ENCODE measurements at places on chromosomes 6 and 20.

- no peak overlapping the region for H3K27ac ChIP-seq
- no peak overlapping the region for H3K4me3 ChIP-seq
- H3K36me3 ChIP-seq: peaks cover 36% of the 10 kb centered on the region
- peaks cover 30% of the 10 kb centered on the region for H3K4me1 ChIP-seq
- no peaks in the 10 kb centered on the region for H3K27me3 ChIP-seq
Measured at GRCh38 chr20:63733117-63733516, 3.3 kb upstream of the LIME1 start.

- H3K4me3 ChIP-seq: no peak overlapping the region
- no peak overlapping the region for H3K27ac ChIP-seq
- no peaks in the 10 kb centered on the region for H3K27me3 ChIP-seq
- no peaks in the 10 kb centered on the region for H3K4me1 ChIP-seq
- no peaks in the 10 kb centered on the region for H3K36me3 ChIP-seq
- DNase-seq: no peak
Measured at GRCh38 chr20:8811801-8812594, 256.9 kb upstream of the PLCB4 start.

DNA sequence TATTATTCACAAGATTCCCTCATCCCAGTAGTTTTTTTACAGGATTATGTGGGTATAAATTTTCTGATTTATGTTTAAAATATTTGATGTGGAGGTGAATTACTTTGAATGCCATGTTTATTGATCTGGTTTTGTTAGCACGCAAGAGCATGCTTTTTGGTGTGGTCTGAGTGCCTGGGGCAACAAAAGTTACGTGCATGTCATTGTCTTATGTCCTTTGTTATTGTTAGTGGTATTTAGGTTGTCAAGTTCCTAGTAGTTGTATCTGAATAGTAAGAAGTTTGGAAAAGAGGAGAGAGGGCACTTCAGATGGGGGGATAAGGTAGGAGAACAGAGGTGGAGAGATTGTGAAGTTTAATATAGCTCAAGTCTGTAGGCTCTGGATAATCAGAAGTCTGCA lies 95.0 kb downstream of the ATRN start:
- H3K36me3 ChIP-seq: peaks cover 20% of the 10 kb centered on the region
- no peaks in the 10 kb centered on the region for H3K27me3 ChIP-seq
- no peak overlapping the region for H3K27ac ChIP-seq
- no peak overlapping the region for H3K4me3 ChIP-seq

DNA sequence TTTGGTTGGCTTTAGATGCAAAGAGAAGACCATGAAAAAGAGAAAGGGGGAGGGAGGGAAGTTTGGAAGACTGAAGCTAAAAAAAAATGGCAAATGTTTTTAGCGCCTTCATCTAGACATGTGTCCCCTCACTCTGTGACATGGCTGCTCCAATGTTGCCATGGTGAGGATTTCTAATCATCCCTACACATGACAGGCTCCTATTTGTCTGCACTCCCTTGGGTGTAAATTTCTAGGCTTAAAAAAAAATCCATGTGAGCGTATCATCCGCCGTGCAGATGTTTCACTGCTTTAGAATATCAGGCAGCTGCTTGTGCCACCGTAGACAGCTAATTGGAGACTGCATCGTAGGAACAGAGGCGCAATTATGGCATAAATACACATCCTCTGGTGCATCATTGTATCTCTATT lies 761.1 kb upstream of the MMS22L start:
- H3K4me1 ChIP-seq: no peaks in the 10 kb centered on the region
- H3K4me3 ChIP-seq: no peak overlapping the region
- no peaks in the 10 kb centered on the region for H3K36me3 ChIP-seq
- H3K27me3 ChIP-seq: no peaks in the 10 kb centered on the region
- no peak overlapping the region for H3K27ac ChIP-seq

GRCh38 chr6:166768761-166769160 lies 141.7 kb upstream of the RPS6KA2 start:
- no peak overlapping the region for H3K4me3 ChIP-seq
- no peak overlapping the region for H3K27ac ChIP-seq
- no peaks in the 10 kb centered on the region for H3K36me3 ChIP-seq

GRCh38 chr6:90406142-90406794 lies 109.6 kb upstream of the BACH2 start:
- H3K36me3 ChIP-seq: peaks cover 7% of the 10 kb centered on the region
- H3K4me1 ChIP-seq: peaks cover 41% of the 10 kb centered on the region
- peak overlapping the region; percentile 94 for H3K27ac ChIP-seq

DNA sequence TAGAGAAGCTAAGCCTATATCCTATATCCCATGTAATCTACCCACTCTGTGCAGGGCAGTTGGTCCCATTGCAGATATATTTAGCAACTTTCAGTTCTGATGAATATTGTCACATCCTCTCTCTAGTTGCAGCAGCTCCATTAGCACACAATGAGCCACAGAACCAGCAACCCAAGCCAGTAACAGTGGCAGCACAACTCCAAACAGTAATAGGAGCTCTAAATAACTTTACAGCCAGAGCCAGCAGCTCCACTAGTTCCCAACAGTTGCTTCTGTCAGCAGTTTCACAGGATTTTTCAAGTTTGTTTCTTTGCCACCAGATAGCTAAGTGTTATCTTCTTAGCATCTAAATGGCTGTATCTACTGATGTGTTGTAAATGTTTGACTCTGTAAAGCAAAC lies 490.8 kb downstream of the HTR1B start:
- H3K36me3 ChIP-seq: no peaks in the 10 kb centered on the region
- no peak for DNase-seq
- no peaks in the 10 kb centered on the region for H3K4me1 ChIP-seq
- H3K27ac ChIP-seq: no peak overlapping the region
- H3K27me3 ChIP-seq: no peaks in the 10 kb centered on the region

DNA sequence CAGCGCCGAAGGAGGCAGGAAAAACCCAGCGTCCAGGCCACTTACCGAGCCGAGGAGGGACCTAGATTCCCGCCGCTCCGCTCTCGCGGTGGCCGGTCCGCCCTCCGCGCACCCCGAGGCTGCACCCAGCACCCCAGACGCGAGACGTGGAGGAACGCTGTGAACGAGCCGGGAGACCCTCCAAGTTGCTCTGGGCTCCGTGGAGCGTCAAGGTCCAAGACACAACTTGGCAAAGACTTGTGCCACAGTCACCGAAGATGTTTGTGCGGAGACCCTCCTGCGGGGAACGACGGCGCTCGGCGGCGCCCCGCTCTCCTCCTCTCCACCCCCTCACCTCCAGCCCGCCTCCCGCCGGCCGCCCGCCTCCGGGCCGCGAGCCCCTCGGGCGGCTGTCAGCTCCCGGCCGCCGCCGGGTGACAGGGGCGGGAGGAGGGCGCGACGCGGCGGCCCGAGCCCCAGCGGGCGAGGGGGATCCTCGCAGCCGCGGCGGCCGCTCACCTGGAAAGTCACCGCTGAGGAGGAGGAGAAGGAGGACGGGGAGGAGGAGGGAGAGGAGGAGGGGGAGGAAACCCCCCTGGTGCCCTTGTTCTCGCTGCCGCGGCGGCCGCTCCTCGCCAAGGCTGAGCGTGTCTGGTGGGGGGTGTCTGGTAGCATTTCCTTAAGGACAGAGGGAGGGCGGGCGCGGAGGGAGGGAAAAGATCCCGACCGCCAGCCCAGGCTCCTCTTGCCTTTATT lies 637 bp upstream of the HIVEP2 start:
- H3K36me3 ChIP-seq: peaks cover 55% of the 10 kb centered on the region
- peak; percentile 70 for DNase-seq
- peak overlapping the region; percentile 99 for H3K27ac ChIP-seq
- H3K4me1 ChIP-seq: peaks cover 47% of the 10 kb centered on the region
- H3K4me3 ChIP-seq: peak overlapping the region; percentile 92

GRCh38 chr20:34143951-34144350 lies 31.9 kb upstream of the EIF2S2 start:
- DNase-seq: no peak
- H3K36me3 ChIP-seq: no peaks in the 10 kb centered on the region
- H3K27ac ChIP-seq: no peak overlapping the region
- no peak overlapping the region for H3K4me3 ChIP-seq

DNA sequence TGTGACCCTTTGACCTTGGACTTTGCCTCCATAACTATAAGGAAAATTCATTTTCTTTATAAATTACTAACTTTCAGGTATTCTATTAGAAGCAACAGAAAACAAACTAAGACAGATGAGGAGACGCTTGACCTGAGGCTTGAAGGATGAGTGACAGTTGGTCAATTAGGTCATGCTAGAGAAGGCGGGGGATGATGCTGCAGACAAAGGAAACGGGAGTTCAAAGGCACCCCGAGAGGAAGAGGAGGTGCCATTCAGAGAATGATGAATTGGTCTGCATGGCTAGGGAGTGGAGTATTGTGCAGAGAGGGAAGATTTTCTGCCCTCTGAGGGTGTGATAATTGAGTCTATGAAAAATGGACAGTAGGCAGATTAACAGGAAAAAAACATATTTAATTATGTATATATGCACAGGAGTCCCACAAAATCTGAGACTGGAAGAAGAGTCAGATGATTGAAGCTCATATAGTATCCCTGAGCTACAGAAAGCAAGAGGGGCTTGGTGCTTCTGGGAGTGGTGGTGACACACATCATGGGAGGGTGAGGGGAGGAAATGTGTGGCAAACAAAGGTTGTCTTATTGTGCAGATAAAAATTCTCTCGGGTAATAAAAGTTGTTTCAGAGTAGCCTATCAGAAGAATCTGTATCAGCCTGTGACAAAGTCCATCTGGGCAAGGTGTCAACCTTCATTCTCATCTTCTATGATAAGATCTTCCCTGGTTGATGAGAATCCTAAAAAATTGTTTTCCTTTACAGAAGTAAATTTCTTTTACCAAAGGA lies 20.4 kb upstream of the FUCA2 start:
- peaks cover 13% of the 10 kb centered on the region for H3K4me1 ChIP-seq
- no peak for DNase-seq
- H3K27ac ChIP-seq: no peak overlapping the region
- H3K4me3 ChIP-seq: no peak overlapping the region

- H3K27me3 ChIP-seq: no peaks in the 10 kb centered on the region
- DNase-seq: peak; percentile 34
- H3K36me3 ChIP-seq: peaks cover 17% of the 10 kb centered on the region
- H3K27ac ChIP-seq: peak overlapping the region; percentile 95
- H3K4me1 ChIP-seq: peaks cover 67% of the 10 kb centered on the region
- H3K4me3 ChIP-seq: peak overlapping the region; percentile 74
Measured at GRCh38 chr6:137975188-137975940, 108.3 kb downstream of the TNFAIP3 start.

Data from effector memory CD8-positive, alpha-beta T cell (primary cell).